ENCODE measurements at places on chromosomes 2 and 18.

- DNase-seq = peak; percentile 78
Measured at GRCh38 chr2:215831296-215831913, 181.9 kb downstream of the MREG start.

DNA sequence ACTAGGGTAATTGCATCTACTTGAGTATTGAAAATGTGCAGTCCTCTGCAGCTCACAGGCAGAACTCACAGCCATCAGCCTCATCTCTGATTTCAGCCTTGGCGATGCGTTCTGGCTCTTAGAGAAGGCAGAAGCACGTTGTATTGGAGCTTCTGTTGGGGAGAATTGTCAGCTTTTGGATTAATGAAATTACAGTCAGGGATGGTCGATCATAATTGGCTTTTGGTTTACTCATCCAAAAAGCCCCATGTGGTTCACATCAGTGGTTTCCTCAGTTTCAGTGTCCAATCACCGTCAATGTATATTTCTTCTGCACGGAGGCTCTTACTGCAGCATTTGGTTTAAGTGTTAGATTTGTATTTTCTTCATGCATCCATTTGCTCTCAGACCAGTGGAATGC is 218.5 kb upstream of the SOX11 start:
- DNase-seq = no peak

DNA sequence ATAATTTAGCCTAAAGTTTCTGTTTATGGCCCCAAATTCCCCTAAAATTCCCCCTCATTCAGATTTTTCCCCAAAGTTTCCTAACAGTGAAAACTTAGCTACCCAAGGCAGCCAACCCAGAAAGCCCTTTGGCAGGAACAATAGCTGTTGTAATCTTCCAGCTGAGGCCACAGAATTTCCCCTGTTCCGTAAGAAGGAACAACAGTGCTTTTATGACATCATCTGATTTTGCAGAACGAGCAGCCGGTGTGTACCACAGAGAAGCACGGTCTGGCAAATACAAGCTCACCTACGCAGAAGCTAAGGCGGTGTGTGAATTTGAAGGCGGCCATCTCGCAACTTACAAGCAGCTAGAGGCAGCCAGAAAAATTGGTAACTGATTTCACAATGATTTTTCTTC is 6.3 kb downstream of the TNFAIP6 start:
- peak; percentile 73 for DNase-seq

- DNase-seq = no peak
Measured at GRCh38 chr2:240403396-240404104, 31.9 kb upstream of the GPC1 start.

DNA sequence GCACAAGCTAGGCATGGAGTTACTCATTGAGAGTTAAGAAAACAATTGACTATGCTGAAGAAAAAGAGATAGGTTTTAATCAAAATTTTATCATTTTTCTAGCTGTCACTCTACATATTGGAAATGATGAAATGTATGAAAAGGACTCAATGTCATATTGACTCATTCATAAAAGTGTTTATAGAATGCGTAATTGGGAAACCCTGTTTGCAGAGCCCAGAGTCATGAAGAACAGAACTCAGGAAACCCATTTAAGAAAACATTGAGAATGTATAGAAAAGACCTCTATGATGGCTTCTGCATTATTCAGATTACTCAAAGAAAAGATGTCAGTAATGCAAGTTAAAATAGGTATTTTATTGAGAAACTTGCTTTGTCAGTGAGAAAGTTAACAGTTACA is 36.4 kb downstream of the SCRN3 start:
- DNase-seq = peak; percentile 5

GRCh38 chr2:146814971-146815370 is 1029.9 kb upstream of the ACVR2A start:
- DNase-seq = no peak

GRCh38 chr2:41409328-41409727 is 638.5 kb upstream of the PKDCC start:
- no peak for DNase-seq

- DNase-seq = no peak
Measured at GRCh38 chr18:37663446-37663845, 97.8 kb upstream of the CELF4 start.

DNA sequence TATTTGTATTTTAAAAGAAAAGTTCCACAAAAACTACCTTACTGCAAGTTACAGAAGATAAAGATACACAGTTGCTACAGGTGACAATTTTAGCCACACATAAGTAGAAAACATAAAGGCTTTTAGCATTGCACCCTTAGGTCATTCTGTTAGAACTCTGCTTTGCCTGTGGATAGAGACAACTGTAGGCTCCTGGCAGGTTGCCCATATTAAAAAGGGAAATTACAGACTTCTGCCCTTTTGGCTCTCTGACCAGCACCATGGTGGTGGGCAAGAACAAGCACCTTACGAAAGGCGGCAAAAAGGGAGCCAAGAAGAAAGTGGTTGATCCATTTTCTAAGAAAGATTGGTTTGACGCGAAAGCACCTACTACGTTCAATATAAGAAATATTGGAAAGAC is 223.3 kb downstream of the MC4R start:
- DNase-seq = no peak

DNA sequence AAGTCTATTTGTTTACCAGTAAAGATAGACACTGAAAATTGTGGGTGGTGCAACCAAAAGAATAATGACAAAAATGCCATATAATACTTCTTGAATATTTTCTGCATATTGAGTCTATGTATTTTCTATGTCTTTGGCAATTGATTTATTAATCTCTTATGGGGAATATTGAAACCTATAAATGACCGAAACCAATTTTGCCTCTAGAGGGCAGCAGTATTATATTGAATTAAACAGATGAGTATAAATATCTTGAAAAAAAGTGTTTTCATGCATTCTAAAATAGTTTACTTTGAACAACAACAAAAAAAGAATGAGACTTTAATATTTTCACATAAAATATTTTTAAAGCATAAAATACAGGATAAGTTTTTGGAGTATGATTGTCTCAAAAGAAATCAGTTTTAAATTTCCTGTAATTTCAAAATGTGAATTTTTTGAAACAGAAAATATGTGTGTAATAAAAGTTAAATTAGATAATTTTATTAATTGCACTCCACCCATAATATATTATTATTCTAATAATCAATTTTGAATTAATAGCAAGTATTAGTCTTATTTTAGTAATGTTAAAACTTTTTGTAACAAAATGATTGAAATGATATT is 49.9 kb upstream of the CALCRL start:
- no peak for DNase-seq

DNA sequence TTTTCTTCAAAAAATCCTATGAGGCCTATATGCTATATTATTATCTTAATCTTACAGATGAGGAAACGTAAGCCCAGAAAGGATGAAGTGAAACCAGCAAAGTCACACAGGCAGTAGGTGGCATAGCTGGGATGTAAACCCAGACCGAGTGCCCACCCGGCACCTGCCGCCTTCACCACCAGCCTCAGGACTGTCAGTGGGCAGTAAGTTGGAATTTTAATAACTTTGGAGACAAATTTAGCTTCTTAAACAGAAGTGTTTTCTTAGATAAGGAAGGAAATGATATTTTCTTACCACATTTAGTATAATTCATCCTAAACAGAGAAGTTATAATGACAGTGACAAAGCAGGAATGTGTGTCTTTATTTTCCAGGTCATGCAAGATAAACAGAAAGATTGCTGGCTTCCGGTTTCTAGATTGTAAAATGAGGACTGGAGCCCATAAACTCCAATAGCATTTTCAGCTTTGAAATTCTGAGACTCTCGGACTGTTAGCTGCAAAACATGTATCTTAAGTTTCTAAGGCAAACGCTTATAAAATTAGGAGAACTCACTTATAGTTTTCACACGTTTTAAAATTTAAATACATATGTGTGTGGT is 59.3 kb downstream of the CD8B2 start:
- no peak for DNase-seq

- no peak for DNase-seq
Measured at GRCh38 chr2:110718990-110719389, 13.4 kb upstream of the ACOXL start.

DNA sequence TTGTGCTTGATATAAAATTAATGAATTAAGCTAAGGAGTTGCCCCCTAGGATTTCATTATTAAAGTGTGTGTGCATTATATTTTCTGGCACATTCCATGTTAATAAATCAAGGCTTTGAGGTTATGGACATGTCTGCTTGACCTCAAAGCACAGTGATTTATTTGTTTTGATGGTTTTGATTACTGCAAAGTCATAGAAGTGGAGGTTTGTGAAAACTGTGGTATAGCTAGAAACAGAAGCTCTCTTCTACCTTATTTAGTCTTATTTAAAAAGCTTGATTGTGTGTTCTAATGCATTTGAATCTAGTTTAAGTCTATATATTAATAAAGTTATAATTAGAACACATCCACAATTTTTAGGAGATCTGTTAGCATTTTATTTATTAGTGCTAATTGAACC is 32.2 kb downstream of the DOK6 start:
- no peak for DNase-seq

GRCh38 chr2:2149379-2149778 is 181.7 kb downstream of the MYT1L start:
- no peak for DNase-seq

GRCh38 chr2:16187482-16187817 is 247.1 kb downstream of the MYCN start:
- no peak for DNase-seq

DNA sequence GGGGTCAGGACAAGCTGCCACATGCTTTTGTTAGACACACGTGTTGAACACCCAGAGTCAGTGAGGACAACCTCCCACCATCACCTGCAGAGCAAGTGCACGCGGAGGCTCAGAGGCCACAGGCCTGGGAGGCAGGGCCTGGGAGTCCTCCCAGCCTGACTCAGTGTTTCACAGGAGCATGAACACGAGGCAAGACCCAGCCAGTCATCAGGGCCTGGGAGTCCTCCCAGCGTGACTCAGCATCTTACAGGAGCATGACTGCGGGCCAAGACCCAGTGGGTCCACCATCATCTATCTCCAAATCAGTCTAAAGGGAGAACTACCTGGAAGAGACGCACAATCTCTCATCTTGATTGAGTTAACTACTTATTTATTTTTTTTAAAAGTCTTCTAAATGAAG is 112.6 kb upstream of the PXDN start:
- peak; percentile 24 for DNase-seq

Measured in iris pigment epithelial cell (primary cell).